ENCODE measurements at places on chromosomes 11 and 22.

GRCh38 chr22:38316364-38317121 is 690 bp downstream of the CSNK1E start:
- DNase-seq: peak; percentile 56

DNA sequence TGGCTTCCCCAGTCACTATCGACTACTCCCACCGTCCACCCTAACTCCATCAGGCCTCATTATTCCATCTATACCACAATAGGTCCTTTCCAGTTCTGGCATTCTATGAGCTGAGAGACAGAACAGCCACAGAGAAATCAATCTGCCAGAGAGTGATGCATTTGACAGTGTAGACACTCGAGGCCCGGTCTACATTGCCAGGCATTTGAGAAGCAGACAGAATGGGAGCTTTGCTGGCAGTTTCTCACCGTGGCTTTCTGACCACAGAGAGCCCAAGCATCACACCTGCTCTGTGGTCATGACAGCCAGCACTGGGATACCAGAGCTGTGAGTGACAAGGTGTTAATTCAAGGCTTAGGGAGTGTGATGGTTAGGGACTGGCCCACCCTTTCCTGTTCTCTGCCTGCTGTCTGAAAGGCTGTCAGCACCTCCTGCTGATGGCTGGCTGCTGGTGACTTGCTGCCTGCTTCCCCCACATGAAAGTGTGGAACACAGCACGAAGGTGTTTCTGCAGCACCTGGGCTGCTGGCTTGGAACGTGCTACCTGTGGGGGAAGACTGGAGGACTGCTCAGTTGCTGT is 137.8 kb downstream of the KIRREL3 start:
- no peak for DNase-seq

- no peak for DNase-seq
Observed at GRCh38 chr11:10991393-10991792, 133.5 kb upstream of the ZBED5 start.

DNA sequence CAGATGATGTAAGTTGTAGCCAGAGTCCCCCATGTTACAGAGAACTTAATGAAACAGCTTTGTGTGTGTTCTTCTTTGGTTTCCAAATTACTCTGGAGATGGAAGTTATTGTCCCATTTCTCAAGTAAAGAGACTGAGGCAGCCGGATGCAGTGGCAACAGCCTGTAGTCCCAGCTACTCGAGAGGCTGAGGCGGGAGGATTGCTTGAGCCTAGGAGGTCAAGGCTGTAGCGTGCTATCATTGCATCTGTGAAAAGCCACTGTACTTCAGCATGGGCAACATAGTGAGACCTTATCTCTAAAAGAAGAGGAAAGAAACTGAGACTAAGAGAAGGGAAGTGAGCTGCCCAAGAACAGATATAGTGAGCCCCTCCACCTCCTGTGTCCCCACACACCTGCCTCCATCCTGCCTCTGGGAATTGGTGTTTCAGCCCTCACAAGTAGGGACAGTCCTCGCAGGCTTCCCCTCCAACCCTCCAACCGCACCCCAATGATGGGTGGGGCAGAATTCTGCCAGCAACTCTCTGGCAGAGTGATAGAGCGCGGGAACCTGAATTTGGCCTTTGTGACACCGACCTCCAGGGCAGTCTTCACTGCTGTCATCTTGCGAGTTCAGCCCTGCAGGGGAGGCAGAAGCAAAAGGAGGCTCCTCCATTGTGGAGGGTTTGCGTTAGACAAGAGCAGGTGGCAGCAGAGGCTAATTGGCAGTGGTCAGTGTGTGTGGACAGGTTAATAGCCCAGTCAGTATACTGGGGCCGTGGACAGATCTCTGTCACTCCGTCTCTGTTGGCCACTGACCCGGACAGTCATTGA is 1.6 kb downstream of the PDXP start:
- DNase-seq: no peak

DNA sequence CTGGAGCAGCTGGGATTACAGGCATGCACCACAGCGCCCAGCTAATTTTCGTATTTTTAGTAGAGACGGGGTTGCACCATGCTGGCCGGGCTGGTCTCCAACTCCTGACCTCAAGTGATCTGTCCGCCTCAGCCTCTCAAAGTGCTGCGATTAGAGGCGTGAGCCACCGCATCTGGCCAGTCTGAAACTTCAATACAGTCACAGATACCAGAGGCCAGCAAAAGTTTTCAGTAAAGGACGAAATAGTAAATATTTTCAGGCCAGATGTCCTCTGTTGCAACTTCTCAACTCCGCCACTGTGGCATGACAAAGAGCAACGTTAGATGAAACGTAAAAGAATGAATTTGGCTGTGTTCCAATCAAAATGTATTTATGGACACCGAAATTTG is 403.6 kb downstream of the MN1 start:
- peak; percentile 47 for DNase-seq

GRCh38 chr22:37454857-37455686 is 27.8 kb upstream of the ELFN2 start:
- DNase-seq: peak; percentile 88

- DNase-seq: no peak
Observed at GRCh38 chr22:50488886-50489285, 2.2 kb downstream of the MIOX start.

DNA sequence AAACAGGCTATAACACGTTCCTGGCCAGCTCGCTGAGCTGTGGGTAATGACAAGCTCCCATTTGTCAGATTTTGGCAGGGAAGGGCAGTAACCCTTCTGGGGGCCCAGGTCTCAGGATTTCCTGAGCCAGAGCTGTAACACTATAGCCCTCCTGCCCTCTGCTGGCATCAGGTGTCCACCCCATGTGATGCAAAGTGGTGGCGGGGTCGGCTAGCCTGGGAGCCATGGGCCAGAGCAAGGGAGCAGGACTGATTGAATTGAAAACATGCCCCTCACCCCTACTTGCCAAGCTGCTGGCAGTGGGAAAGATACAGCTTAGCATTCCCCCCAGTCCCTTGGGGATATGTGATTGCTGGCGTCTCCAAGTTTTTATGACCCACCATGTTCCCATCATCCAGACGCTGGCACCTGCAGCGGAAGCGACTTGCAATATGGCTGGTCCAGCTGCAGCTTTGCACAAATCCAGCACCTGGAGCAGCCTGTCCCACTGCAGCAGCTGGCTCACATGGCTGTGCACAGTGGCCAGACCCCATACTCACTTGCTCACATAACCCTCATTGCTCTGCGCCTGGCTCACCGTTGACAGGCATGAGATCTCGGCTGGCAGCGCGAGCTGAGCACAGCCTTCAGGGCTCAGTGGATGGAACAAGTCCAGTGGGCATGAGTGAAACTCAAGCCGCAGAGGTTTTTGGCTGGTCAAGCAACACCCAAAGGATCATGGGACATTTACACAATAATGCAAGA is 1147.8 kb downstream of the JRKL start:
- DNase-seq: no peak

DNA sequence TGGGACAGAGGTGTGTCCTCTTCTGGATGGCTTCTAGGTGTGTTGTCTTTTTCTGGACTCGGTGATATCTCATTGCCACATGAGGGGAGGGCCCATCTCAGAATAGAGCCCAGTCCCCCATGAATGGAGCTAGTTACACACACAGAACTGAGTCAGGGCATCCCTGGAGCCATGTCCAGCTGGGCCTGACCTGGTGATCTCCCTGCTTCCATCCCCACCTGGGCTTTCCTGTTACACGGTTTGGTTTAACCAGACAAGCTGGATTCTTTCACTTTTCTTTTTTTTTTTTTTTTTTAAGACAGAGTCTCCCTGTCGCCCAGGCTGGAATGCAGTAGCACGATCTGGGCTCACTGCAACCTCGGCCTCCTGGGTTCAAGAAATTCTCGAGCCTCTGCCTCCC is 6.1 kb upstream of the A4GALT start:
- DNase-seq: no peak

DNA sequence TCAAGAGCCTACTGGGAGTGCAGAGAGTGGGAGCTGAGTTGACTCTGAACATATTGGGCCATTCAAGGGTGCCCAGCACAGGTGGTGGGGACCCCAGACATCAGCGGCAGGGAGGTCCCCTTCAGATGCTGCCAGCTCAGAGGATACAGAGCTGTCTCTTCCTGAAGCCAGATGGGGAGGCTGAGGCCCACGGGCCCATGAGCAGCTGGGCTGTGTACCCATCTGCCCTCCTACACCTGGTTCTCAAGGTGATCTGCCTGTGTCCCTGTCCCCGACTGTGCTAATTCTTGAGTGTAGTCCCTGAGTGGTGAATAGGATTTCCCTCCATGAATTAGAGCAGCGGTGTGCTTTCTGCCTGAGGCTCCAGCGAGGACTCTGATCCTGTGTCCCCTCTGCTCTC is 76.3 kb downstream of the MICAL2 start:
- DNase-seq: no peak

DNA sequence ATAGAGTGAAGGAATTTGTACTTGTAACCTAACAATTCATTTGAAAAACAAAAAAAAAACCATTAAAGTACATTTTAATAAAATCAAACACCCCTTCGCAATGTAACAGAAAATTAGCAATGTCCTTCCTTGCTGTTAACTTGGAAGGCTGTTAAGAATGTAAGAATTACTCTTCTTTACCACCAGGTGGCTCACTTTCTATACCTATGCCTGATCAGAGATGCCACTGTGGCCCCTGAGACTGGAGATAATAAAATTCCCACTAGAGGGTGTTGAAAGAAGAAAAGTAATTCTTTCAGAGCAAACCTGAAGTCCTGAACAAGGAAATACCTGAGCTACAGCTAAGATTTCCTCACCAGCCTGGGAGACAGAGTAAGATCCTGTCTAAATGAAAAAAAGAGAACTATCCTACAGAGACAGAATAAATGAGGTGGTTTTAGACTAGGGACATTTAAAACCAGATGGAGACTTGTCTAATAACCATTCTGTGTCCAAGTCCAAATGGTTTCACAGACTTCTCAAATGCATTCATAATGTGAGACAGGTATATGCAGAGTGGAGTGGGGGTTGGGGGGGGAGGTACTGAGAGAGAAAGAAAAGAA is 1089.3 kb downstream of the FAM181B start:
- DNase-seq: peak; percentile 45

- no peak for DNase-seq
Observed at GRCh38 chr22:35598396-35598710, 18.8 kb downstream of the MB start.

DNA sequence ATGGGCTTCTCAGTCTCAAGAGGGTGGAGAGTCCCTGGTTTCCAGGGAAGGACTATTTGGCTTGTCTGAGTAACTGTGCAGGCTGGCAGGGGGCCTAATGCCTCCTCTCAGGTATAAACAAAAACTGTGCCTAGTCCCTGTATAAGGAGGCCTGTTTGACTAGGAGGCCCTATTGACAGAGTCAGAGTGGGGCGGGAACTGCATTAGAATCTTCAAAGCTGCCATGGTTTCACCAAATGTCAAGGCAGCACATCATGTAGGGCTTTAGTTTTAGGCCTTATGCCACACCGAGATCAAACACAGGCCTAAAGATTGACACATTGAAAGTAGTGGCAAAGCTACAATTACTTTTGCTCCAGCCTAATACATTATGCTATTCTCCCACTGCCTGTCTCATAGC is 611.5 kb upstream of the B3GAT1 start:
- no peak for DNase-seq

DNA sequence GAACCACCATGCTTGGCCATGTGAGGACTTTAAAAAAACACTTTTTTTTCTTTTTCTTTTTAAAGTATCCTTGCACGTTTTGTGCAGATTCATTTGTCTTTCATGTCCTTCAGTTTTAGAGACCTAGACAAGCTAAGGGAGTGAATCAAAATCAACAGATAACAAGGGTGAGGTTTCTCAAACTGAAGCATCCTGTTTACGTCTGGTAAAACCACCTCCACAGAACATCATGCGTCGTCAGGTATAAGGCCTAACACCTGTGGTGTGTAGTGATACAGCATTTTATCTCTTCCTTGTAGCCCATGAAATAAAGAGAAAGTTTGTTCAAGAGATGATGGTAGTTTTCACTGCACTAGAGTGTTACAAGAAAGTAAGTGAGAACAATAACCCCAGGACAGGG is 26.3 kb upstream of the CSF2RB start:
- DNase-seq: no peak

DNA sequence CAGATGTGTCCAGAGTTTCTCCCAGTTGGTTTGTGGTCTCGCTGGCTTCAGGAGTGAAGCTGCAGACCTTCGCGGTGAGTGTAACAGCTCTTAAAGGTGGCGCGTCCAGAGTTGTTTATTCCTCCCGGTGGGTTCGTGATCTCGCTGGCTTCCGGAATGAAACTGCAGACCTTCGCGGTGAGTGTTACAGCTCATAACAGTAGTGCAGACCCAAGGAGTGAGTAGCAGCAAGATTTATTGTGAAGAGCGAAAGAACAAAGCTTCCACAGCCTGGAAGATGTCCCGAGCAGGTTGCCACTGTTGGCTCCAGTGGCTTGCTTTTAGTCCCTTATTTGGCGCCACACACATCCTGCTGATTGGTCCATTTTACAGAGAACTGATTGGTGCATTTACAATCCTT is 1.8 kb upstream of the PGA3 start:
- no peak for DNase-seq

DNA sequence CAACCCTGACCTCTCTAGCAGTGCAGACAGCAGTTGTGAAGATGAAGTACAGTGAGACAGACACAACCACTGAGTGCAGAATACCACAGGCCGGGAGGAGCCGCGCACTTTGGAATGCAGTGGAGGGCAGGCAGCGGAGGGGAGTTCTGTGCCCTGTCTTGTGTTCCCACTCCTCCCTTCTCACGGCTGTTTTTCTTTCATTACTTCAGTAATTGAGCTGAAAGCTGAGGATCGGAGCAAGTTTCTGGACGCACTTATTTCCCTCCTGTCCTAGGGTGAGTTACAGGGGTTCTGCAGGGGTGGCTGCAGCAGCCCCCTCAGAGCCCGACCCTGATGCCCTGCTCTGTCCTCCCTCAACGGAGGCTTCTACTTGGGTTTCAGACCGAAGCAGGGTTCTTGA is 5.6 kb downstream of the CLDN5 start:
- no peak for DNase-seq

DNA sequence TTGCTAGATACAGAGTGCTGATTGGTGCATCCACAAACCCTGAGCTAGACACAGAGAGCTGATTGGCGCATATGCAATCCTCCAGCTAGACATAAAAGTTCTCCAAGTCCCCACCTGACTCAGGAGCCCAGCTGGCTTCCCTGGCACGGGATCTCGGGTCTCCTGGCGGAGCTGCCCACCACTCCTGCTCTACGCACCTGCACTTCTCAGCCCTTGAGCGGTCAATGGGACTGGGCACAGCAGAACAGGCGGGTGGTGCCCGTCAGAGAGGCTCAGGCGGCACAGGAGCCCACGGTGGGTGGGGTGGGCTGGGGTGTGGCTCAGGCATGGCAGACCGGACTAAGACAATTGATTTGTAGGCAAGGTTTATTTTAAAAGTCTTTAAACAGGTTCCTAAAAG is 1365.5 kb downstream of the FAM181B start:
- DNase-seq: no peak

- DNase-seq: peak; percentile 40
Observed at GRCh38 chr22:19120829-19121630, 1.2 kb downstream of the DGCR2 start.

- DNase-seq: no peak
Observed at GRCh38 chr22:37633089-37633624, 6.3 kb upstream of the SH3BP1 start.

- no peak for DNase-seq
Observed at GRCh38 chr22:22771696-22772377, 115.8 kb upstream of the IGLL5 start.

- DNase-seq: peak; percentile 14
Observed at GRCh38 chr11:64536396-64536941, 54.6 kb upstream of the SLC22A12 start.
